Naive thymus-derived CD4-positive, alpha-beta T cell (primary cell): ENCODE measurements at places on chromosomes 3 and 15. TPM values are rescaled to one million over a fixed set of nuclear protein-coding genes. Genes with fewer than 3 reads are reported as not detected.

DNA sequence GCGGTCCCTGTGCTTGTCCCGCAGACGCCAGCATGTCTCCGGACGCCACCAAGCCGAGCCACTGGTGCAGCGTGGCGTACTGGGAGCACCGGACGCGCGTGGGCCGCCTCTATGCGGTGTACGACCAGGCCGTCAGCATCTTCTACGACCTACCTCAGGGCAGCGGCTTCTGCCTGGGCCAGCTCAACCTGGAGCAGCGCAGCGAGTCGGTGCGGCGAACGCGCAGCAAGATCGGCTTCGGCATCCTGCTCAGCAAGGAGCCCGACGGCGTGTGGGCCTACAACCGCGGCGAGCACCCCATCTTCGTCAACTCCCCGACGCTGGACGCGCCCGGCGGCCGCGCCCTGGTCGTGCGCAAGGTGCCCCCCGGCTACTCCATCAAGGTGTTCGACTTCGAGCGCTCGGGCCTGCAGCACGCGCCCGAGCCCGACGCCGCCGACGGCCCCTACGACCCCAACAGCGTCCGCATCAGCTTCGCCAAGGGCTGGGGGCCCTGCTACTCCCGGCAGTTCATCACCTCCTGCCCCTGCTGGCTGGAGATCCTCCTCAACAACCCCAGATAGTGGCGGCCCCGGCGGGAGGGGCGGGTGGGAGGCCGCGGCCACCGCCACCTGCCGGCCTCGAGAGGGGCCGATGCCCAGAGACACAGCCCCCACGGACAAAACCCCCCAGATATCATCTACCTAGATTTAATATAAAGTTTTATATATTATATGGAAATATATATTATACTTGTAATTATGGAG lies 79.1 kb downstream of the SMAD6 start:
- H3K36me3 ChIP-seq = no peaks in the 10 kb centered on the region
- no peaks in the 10 kb centered on the region for H3K4me1 ChIP-seq
- no peak for DNase-seq
- no peak overlapping the region for H3K27ac ChIP-seq
- no peak overlapping the region for H3K4me3 ChIP-seq

DNA sequence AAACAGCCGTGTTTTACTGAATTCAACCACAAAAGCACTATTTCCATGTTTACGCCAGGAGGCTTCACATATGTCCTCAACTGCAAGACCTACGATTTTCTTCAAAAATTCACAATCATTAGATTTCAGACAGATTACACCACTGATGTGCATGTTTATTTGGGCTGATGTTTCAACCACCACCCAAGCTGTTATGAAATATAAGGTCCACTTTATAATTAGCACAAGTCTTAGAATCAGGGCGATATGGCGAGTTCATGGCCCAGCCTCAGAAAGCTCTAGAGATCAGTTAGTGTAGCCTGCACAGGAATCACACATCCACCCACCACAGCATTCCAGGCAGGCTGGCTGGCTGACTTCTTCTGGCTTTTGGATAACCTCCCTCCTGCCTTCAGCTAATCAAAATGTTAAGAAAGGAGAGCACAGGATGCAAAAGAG lies 15.4 kb downstream of the SH3BP5 start:
- DNase-seq = no peak
- H3K27me3 ChIP-seq = no peaks in the 10 kb centered on the region
- no peaks in the 10 kb centered on the region for H3K36me3 ChIP-seq
- H3K4me3 ChIP-seq = no peak overlapping the region
- no peak overlapping the region for H3K27ac ChIP-seq

DNA sequence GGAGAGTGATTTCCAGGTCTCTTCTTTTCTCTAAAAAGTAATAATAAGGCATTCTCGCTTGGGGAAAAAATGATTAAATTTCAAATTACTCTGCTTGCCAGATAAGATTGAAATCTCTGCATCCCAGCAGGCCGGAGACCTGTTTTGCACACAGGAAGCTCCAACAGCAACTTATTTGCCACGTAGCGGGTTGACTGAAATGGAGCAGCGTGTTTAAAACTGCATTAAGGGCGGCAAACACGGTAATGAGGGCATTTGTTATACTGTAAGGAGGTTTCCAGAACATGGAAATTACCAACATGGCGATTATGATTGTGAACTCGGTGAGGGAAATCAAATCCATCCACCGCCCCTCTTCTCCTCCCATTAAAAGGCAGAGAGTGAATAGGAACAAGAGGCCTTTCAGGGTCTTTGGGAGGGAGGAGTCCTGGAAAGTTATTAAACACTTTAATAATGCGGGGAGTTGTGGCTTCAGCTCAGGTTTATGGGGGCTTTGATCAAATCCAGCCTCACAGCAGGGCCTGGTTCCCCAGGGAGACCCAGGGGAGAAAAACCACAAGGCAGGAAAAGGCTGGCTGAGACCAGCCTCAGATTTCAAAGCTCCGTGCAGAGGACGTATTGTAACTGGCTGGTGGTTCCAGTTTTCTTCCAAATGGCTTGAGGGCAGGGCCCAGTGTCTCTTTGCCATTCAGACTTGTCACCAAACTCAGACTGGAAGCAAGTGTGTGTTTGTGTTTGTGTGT lies 242.3 kb downstream of the TLE3 start:
- peaks cover 17% of the 10 kb centered on the region for H3K4me1 ChIP-seq
- H3K4me3 ChIP-seq = no peak overlapping the region
- no peaks in the 10 kb centered on the region for H3K36me3 ChIP-seq
- no peaks in the 10 kb centered on the region for H3K27me3 ChIP-seq
- H3K27ac ChIP-seq = no peak overlapping the region

GRCh38 chr3:197942956-197943556 lies 6.9 kb upstream of the RPL35A start:
- DNase-seq = peak; percentile 27
- no peaks in the 10 kb centered on the region for H3K36me3 ChIP-seq
- no peaks in the 10 kb centered on the region for H3K27me3 ChIP-seq
- H3K27ac ChIP-seq = no peak overlapping the region
- H3K4me3 ChIP-seq = no peak overlapping the region
- H3K4me1 ChIP-seq = no peaks in the 10 kb centered on the region

DNA sequence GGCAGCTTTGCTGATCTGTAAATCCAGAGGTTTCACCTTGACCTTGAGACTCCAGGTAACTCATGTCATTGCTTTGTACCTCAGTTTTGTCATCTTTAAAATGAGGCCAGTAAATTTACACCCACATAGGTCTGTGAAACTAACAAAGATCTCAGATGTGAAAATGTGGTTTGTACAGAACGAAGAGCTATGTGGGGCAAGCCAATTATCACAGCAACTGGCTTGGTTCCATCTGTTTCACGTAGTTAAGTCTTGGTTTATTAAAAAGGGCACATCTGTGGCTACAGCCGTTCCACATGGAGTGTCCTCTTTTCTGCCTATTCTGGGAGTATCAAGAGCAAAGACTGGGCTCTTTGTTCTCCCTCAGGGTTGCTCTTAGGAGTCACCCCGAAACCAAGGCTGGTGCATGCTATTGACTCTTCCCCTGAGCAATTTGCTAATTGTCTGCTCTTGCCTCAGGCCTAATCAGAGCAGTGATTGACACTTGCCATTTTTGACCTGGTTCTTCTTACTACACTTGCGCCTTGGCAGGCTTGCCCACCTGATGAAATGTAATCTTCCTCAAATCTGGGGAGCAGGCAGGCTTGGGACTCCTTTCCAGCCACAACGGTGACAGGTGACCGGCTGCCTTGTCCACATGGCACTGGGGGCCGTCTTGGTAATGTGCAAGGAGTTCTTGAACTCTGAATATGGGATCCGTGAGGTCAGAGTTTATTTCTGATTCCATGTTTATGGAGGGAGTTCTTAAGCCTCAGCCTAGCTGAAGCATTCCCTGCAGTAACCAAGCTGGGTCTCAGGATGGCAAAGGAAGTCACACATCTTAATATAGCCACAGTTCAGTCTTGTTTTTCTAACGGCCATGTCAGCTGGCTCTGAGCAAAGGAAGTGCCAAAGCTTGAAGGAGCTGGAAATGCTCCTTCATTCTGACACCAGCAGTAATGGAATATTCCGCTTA lies 40.1 kb downstream of the EAF1 start:
- no peak overlapping the region for H3K4me3 ChIP-seq
- no peaks in the 10 kb centered on the region for H3K36me3 ChIP-seq
- peaks cover 25% of the 10 kb centered on the region for H3K4me1 ChIP-seq

DNA sequence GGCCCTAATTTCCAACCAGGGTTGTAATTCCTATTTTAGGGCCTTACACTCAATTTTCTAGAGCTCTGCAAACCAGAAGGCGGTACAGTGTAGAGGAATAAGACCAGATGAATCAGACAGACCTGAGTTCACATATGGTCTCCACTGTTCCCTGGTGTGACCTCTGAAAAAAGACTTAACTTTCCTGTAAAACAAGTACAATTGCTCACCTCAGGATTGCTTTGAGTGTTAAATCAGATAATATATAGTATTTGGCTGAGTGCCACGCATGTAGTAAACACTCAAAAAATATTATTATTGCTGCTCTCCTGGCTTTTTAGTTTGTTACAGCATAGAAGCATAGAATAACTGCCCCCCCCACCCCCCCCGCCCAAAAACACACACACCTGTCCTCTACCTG lies 51.0 kb upstream of the STT3B start:
- no peaks in the 10 kb centered on the region for H3K27me3 ChIP-seq
- no peak for DNase-seq
- H3K36me3 ChIP-seq = no peaks in the 10 kb centered on the region
- no peak overlapping the region for H3K4me3 ChIP-seq
- no peak overlapping the region for H3K27ac ChIP-seq

DNA sequence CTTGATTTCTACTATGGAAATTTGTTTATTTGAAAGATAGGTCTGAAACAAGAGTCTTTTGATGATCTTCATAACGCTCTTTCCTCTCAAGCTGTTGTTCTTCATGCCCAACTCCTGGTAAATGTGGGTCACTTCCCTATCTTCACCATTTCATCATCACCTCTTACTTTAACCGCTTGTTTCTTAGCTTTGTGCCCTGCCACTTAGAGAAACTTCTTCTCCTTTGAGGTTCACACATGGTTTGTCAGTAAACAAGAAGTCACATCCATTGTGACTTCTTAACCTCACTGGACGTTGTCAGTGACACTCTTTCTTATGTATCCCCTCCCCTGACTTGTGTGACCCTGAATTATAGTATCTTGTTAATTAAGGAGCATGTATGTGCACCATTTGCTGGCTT lies 16.9 kb upstream of the P2RY13 start:
- no peak overlapping the region for H3K27ac ChIP-seq
- DNase-seq = no peak
- no peaks in the 10 kb centered on the region for H3K27me3 ChIP-seq
- H3K4me1 ChIP-seq = no peaks in the 10 kb centered on the region
- no peak overlapping the region for H3K4me3 ChIP-seq

- H3K36me3 ChIP-seq = no peaks in the 10 kb centered on the region
- no peak for DNase-seq
- no peak overlapping the region for H3K27ac ChIP-seq
- no peak overlapping the region for H3K4me3 ChIP-seq
Observed at GRCh38 chr3:62940771-62941563, 65.8 kb upstream of the CADPS start.

GRCh38 chr3:41092844-41093243 lies 106.5 kb upstream of the CTNNB1 start:
- H3K27me3 ChIP-seq = no peaks in the 10 kb centered on the region
- H3K36me3 ChIP-seq = no peaks in the 10 kb centered on the region
- H3K27ac ChIP-seq = no peak overlapping the region
- no peak for DNase-seq

The CSTA gene
- total RNA-seq = not detected in 2 replicates

The PLA2G4D gene
- not detected for total RNA-seq

The ITGB5 gene
- 0.29 TPM for total RNA-seq
